ENCODE measurements at places on chromosomes 4 and X. TPM values are rescaled to one million over a fixed set of nuclear protein-coding genes. Genes with fewer than 3 reads are reported as not detected.

Gene HSPA4L
- total RNA-seq = 5.3 TPM

Gene PTCHD1
- total RNA-seq = 1.6 TPM

Gene F11
- total RNA-seq = 0.48 TPM

Gene CT45A5
- not detected for total RNA-seq

Gene TLR10
- total RNA-seq = 0.24 TPM

Gene FGFBP1
- 62.3 TPM for total RNA-seq

Gene GAGE12H
- not detected for total RNA-seq

GRCh38 chr4:92047209-92047875 lies 256.4 kb upstream of the GRID2 start:
- no peak overlapping the region for H3K27ac ChIP-seq
- no peak for DNase-seq
- no peak overlapping the region for H3K4me3 ChIP-seq
- no peaks in the 10 kb centered on the region for H3K36me3 ChIP-seq

DNA sequence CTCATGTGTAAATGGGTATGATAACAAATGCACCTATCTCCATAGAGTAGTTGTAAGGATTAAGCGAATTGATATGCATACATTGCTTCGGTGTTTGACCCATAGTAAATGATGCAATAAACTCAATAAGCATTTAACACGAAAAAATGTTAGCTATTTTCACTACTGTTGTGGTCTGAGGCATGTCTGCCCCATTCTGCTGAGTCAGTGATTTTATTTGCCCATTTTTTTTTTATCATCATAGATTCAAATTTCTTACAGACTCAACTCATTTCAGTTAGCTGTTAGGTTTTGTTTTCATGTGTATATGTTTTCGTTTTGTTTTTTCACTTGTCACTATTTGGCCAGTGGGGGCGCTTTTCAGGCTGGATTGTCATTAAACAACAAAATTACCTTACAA lies 27.8 kb upstream of the ARHGEF9 start:
- no peaks in the 10 kb centered on the region for H3K27me3 ChIP-seq
- H3K27ac ChIP-seq = no peak overlapping the region
- H3K4me3 ChIP-seq = no peak overlapping the region
- no peak for DNase-seq
- no peaks in the 10 kb centered on the region for H3K36me3 ChIP-seq

GRCh38 chr4:118775405-118775804 lies 60.5 kb downstream of the SEC24D start:
- no peaks in the 10 kb centered on the region for H3K36me3 ChIP-seq
- H3K27ac ChIP-seq = no peak overlapping the region
- DNase-seq = no peak

GRCh38 chr4:69773484-69773883 lies 13.1 kb upstream of the SULT1B1 start:
- H3K36me3 ChIP-seq = no peaks in the 10 kb centered on the region
- H3K4me3 ChIP-seq = no peak overlapping the region
- H3K27me3 ChIP-seq = no peaks in the 10 kb centered on the region
- DNase-seq = peak; percentile 69
- peak overlapping the region; percentile 1 for H3K27ac ChIP-seq
- peaks cover 6% of the 10 kb centered on the region for H3K4me1 ChIP-seq

DNA sequence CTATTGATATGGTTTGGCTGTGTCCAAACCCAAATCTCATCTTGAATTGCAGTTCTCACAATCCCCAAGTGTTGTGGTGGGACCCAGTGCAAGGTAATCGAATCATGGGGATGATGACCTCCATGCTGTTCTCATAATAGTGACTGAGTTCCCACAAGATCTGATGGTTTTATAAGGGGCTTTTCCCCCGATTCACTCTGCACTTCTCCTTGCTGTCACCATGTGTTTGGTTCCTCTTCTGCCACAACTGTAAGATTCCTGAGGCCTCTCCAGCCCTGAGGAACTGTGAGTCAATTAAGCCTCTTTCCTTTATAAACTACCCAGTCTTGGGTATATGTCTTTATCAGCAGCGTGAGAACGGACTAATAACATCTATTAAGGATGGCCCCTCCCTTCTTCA lies 68.8 kb downstream of the FBXW7 start:
- no peak for DNase-seq
- no peak overlapping the region for H3K4me3 ChIP-seq
- no peaks in the 10 kb centered on the region for H3K4me1 ChIP-seq
- no peak overlapping the region for H3K27ac ChIP-seq

GRCh38 chrX:1126738-1127137 lies 85.7 kb downstream of the CRLF2 start:
- no peak overlapping the region for H3K27ac ChIP-seq
- H3K4me3 ChIP-seq = no peak overlapping the region
- H3K36me3 ChIP-seq = no peaks in the 10 kb centered on the region
- H3K27me3 ChIP-seq = no peaks in the 10 kb centered on the region

DNA sequence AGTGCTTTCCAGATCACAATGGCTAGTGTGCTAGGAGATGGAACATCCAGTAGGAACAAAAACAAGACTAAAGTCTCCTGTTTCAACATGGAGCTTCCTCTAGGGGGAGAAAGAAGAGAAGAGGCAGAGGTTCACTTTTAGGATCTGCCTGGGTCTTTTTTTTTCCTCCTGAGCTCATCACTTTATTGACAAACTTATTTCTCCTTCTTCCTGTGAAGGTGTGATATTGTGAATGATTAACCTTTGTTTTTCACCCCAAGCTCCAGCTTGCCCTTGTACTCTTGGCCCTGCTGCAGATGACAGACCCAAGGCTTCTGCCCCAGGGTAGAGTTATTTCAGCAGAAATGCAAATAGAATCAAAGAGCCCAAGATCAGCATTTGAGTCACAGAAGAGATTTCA lies 13.5 kb downstream of the PAGE4 start:
- H3K27me3 ChIP-seq = no peaks in the 10 kb centered on the region
- H3K4me1 ChIP-seq = no peaks in the 10 kb centered on the region
- no peak for DNase-seq
- no peak overlapping the region for H3K27ac ChIP-seq
- no peak overlapping the region for H3K4me3 ChIP-seq
